ENCODE measurements at places on chromosomes 6 and 20.

DNA sequence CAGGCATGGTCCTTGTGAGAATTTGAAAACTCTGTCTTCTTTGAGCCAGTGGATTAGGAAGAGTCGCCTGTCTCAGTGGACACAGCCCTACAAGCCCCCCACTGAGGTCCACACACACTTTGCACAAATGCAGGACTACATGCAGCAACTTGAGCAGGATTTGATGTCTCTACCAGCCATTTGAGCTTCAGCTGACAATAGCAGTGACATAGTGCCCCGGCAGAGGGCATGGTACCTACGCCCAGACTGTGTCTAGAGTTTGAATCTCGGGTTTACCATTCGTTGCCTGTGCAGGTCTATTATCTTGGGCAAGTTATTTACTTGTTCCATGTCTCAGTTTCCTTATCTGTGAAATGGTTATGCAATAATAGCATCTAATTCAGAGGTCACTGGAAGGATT is 580.1 kb downstream of the TFAP2B start:
- DNase-seq: no peak

- DNase-seq: no peak
These were observed at the start of gene PPP1R18 for GRCh38 chr6:30686009-30686907. PPP1R18 (minus strand) TSS chr6:30686645; CDS start chr6:30686018, 627 bp downstream.

- peak; percentile 64 for DNase-seq
These were observed 1.3 kb downstream of the DSTN start for GRCh38 chr20:17571153-17571527.

DNA sequence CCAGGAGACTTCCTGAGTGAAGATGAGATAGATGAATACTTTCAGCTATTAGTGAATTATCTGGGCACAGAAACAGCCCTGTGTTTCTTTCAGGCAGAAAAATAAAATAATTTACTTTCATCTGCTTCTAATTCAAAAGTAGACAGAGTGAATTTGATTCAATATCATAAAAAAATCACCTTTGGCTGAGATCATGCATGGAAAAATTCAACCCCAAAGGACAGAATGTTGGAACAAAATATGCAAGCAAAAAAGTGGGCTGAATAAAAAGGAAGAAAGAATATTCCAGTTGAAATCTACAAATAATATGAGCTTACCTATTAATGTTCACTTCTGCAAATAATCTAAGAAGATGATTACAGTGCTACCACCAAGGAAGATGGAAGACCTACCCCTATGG is 546.9 kb downstream of the TFAP2B start:
- DNase-seq: no peak

DNA sequence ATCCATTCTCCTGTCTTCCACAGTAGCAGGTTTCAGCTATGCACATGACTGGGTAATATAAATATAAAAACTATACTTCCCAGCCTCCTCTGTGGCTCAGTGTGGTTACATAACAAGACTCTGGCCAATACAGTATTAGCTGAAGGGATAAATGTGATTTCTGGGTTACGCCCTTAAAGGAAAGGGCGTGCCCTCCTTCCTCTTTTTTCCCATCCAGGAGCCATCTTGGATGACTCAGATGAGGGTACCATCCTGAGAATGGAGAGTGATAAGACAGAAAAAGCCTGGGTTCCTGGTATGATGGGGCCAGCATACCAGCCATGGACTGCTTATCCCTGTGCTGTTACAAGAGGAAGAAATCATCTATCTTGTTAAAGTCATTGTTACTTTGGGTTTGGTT is 123.3 kb downstream of the NFATC2 start:
- peak; percentile 45 for DNase-seq

DNA sequence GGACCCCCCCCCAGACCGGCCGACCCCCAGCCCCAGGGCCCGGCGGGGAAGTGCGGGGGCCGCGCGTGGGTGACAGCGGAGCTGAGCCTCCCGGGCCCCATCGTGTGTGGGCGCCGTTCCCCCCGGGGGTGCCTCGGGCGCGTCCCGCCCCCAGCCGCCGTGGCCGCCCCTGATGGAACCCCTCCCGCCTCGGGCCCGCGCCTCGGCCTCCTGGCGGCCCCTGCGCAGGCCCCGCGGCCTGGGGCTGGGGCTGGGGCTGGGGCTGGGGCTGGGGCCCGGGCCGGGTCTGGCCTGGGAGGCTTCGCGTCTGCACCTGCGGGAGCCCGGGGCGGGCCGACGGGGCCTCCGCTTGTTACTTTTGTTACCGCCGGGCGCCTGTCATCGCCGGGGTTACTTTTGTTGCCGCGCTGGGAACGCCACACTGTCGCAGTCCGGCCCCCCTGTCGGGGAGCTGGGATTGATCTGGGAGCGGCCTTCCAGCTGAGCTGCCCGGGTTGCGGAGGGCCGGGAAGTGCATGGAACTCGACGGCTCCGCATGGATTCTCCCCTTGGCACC is 598 bp downstream of the OGFR start:
- DNase-seq: no peak

DNA sequence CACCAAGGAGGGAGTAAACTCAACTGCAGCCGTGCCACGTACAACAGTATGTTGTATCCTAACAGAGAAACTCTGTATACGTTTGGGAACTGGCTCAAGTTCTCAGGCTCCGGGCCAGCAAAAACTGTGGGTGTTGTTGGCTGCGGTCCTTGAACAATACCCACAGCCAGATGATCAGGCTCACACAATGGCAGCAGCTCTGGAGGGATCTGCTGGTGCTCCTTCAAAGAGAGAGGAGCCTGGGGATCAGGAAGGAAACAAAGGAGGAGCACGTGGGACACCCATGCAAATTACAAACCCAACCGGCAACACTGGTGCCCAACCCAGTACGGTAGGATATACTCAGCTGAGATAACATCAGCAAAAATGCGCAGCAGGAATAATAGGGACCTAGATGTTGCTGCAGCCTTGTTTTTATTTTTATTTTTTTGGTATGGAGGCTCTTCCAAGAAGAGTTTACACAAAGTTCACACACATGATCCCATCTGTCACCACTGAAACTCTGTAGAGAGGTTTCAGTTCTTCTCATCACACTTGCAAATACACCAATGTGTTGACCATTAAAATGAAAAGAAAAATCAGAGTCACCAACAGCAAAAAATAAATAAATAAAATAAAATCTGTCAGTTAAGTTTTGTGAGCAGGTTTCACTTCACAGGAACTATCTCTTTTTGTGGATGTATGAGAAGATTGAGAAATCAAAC is 41.2 kb upstream of the PDE10A start:
- no peak for DNase-seq

Data from hematopoietic multipotent progenitor cell treated with erythropoietin and hydrocortisone succinate and interleukin-3 and kit ligand, for 8 days (in vitro differentiated cells).